RPMI7951 (cell line): ENCODE measurements at places on chromosomes 3 and 15. TPM values are rescaled to one million over a fixed set of nuclear protein-coding genes. Genes with fewer than 3 reads are reported as not detected.

QTRT2 gene
- 17.7 and 20.4 TPM in 2 replicates for total RNA-seq

- no peak for DNase-seq
These were observed 705 bp downstream of the NIPA2 start for GRCh38 chr15:22839046-22839695.

GRCh38 chr3:113136071-113136470, 75.3 kb upstream of the BOC start:
- DNase-seq = peak; percentile 44

ANKRD34C gene
- not detected in 2 replicates for total RNA-seq

GRCh38 chr15:86650094-86650493, 570.4 kb downstream of the AGBL1 start:
- peak; percentile 66 for DNase-seq

RTP4 gene
- total RNA-seq = 4.4 and 5.2 TPM in 2 replicates

DNA sequence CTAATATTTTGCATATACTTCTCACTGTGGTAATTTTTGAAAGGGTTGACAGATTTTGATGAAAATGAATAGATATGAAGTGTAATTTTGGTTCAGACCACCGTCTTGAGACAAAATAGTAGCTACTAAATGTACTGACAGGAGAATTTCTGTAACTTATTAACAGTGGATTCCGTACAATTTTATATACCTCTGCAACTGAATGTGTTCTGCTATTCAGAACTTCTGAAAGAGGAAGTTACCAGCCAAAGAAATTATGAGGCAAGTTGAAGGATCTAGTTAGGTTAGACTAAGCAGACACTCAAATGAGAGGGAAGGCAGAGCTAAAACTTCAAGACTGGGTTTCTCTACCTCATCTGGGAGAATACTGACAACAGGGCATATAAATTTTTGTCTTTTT, 29.4 kb downstream of the GAP43 start:
- no peak for DNase-seq

GRCh38 chr15:73386886-73387506, 18.2 kb upstream of the HCN4 start:
- DNase-seq = no peak

DNA sequence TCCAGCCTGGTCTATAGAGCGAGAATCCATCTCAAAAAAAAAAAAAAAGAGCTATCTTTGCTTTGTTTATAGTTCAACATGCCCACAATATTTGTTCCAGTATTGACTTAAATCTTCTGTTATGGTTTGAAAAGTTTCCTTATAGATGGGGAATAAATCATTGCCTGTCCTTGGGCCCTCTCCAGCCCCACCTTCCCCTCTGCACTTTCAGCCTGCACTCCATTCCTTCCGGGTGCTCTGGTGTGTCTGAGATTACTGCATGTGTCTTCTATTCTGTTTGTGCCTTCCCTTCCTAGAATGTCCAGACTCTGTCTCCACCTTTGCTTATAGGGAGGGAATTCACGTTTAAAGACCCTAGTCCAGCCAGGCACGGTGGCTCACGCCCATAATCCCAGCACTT, 25.2 kb upstream of the GPX1 start:
- DNase-seq = no peak

ULK3 gene
- total RNA-seq = 14.3 and 15.1 TPM in 2 replicates

GRCh38 chr15:90191794-90192509, 9.2 kb upstream of the SEMA4B start:
- peak; percentile 49 for DNase-seq

GRCh38 chr3:101642441-101642840, 34.5 kb downstream of the ZBTB11 start:
- no peak for DNase-seq

TLNRD1 gene
- 7.0 and 10.4 TPM in 2 replicates for total RNA-seq

THBS1 gene
- 593 and 598 TPM in 2 replicates for total RNA-seq

- no peak for DNase-seq
These were observed 7.4 kb downstream of the RAB8B start for GRCh38 chr15:63196842-63197241.
